ENCODE measurements at places on chromosomes 1 and 21.

- no peak for DNase-seq
These were observed 301.2 kb upstream of the SPAG17 start for GRCh38 chr1:118486199-118486598.

DNA sequence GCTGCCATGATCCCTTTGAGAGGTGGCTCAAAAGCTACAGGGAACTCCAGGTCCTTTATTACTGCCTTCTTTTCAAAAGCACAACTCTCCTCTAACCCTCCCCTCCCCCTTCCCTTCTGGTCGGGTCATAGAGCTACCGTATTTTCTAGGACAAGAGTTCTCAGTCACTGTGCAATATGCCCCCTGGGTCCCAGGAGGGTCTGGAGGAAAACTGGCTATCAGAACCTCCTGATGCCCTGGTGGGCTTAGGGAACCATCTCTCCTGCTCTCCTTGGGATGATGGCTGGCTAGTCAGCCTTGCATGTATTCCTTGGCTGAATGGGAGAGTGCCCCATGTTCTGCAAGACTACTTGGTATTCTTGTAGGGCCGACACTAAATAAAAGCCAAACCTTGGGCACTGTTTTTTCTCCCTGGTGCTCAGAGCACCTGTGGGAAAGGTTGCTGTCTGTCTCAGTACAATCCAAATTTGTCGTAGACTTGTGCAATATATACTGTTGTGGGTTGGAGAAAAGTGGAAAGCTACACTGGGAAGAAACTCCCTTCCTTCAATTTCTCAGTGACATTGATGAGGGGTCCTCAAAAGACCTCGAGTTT lies 3.1 kb downstream of the BTG2 start:
- DNase-seq: no peak

GRCh38 chr1:170273291-170274130 lies 127.8 kb downstream of the NTMT2 start:
- no peak for DNase-seq

- no peak for DNase-seq
These were observed 115.8 kb upstream of the ZRANB2 start for GRCh38 chr1:71196685-71197084.

GRCh38 chr1:45379524-45379923 lies 39.3 kb upstream of the MUTYH start:
- no peak for DNase-seq

GRCh38 chr1:3530926-3531818 lies 76.7 kb downstream of the ARHGEF16 start:
- DNase-seq: no peak

GRCh38 chr1:31327381-31327780 lies 30.5 kb downstream of the ZCCHC17 start:
- no peak for DNase-seq

DNA sequence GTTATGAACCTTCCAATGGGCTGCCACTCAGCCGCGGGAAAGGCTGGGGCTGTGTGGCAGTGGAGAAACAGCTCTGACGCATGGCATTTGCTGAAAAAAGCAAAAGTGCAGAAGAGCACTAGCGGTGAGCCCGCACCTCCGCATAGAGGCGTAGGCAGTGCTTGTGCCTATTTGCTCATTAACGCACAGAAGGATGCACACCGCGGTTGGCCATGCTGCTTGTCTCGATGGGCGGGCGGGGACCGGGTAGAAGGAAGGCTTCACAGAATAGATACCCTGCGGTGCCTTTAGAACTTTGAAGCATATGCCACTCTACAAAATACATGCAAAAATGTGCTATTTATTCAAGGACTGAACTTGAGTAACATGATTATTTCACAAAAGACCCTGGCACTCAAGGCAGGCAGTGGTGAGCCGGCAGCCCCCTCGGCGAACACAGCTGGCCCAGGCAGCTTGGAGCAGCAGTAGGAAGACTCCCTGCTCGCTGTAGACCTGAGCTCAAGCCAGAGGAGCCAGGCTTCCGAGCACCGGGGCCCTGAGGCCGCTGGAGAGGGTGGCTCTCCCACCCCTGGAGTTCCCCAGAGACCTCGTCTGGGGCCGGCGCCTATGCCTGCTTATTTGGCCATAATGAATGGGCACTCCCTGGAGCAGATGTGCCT lies 71.5 kb downstream of the SIK1 start:
- no peak for DNase-seq

GRCh38 chr1:50295566-50295965 lies 127.7 kb downstream of the DMRTA2 start:
- no peak for DNase-seq

DNA sequence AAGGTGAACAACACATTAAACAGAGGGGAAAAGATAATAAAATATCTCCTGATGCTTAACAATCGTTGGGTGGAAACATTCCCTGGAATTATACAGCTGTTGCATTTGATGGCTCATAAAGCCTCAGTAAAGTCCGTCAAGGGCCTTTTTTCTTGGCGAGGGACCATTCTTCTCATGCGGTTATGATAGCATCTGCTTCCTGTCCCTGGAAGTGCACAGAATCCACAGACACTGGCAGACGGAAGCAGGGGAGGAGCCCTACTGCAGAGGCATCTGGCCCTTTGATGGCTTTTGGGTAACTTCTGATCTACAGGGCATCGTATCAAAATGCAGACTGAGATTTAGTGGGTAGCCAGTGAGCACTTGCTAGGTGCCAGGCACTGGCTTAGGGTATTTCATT lies 286.9 kb downstream of the KIF26B start:
- no peak for DNase-seq

DNA sequence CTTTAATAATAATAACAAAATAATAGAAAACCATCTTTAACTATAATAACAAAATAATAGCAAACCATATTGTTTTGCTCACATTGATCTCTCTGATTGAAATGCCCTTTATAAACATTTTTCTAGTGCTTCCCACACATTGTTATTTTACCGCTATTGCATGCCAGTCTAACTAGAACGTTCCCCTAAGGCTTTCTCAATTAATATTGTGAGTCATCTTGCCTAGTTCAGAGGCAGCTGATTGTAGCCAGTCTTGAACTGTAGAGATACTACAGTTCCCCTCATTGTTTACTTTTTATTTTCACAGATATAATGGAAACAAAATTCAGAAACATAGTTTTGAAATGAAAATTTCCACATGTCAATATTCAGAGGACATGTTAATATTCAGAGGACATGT lies 192.3 kb upstream of the ADGRL4 start:
- no peak for DNase-seq

GRCh38 chr1:216793973-216794372 lies 70.7 kb upstream of the ESRRG start:
- no peak for DNase-seq

DNA sequence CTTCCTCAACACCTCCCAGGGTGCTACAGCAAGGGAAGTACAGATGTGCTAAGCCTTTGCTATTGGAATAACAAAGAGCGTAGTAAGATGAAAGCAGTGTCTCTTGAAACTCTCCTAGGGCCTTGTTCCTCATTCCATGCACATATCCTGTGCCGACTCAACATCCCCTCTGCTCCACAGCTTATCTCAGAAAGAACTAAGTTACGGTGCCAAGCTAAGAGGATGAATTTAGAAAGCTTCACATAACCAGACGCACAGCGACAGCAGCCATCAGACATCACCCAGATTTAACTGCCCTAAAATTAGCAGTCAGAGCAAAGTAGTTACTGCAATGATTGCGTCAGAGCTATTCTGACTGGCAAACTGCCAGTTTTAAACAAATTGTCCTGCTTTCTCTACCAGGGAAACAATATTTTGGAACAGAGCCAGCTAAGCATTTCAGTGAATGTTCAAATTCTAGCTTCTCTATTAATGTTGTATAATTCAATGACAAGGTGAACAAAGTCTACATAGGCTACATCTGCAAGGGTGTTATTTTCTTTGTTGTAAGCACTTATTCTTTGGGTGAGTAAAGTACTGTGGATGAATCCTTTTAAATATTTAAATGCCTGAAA lies 9.5 kb downstream of the SIPA1L2 start:
- DNase-seq: no peak

DNA sequence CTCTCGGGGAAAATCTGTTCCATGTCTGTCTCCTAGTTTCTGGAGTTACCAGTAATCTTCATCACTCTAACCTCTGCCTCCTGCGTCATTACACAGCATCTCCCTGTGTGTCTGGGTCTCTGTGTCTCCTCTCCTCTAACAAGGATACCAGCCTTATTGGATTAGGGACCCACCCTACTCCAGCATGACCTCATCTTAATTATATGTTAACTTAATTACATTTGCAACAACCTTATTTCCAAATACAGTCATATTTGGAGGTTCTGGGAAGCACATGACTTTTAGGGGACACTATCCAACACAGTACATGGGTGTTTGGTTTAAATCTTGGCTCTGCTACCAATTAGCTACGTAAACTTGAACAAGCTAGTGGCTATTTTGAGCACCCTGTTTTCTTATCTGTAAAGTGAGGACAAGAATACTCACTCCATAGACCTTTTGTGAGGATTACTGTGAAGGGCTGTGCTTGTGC lies 83.9 kb upstream of the SGIP1 start:
- DNase-seq: no peak

- DNase-seq: no peak
These were observed 20.7 kb downstream of the SH3BP5L start for GRCh38 chr1:248804771-248805681.

DNA sequence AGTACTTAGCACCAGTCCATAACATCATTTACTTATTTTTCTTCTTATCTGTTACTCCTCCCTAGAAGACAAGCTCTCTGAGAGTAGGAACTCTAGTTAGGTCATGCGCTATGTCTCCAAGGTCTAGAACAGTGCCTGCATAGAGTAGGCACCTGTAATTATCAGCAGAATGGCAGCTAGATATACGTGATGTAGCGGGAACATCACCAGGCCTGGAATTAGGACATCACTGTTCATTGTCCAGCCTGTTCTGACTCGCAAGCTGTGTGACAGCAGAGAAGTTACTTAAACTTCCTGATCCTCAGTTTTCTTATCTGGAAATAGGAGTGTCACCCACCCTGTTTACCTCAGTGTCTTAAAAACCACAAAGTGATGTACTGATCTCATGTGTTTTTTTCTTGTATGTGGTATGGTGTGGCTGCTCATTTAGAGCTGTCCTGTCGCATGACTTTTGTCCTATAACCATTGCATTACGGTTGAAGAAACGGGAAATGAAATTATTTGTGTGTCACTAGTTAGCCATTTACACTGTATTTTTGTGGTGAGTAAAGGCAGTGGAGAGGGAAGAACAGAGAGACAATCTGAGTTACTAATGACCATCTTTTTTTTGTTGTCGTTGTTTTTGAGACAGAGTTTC lies 37.1 kb upstream of the EXO1 start:
- no peak for DNase-seq

GRCh38 chr1:162272419-162272818 lies 104.2 kb downstream of the SPATA46 start:
- no peak for DNase-seq
